ENCODE measurements at places on chromosomes 16 and 17. TPM values are rescaled to one million over a fixed set of nuclear protein-coding genes. Genes with fewer than 3 reads are reported as not detected.

DNA sequence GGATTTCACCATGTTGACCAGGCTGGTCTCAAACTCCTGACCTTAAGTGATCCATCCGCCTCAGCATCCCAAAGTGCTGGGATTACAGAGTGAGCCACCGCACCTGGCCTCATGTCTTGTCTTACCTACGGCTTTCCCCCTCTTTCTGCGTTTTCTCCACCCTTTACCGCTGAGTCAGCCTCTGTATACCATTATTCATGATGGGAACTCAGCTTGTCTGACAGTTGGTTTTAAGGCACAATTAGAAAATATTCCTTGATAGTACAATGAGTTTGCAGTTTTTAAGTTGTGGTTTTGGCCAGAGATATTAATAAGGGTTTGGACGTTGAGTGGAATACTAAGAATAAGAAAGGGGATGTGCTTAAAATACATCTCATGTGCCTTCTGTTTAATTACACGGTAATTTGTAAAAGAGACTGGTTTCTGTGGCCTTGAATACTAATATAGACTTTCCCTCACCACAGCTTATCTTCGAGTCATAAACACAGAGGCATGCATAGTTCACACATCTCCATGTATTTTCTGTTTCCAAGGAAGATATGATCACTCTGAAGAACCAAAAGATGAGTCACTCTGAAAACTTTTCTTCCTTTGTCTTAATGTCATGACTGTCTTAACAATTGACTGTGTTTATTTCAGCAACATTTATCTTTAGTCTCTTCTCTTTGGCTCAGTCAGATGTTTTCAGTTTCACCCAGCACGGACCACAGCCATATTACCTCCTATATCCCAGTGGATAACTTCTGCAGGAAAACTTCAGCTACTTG lies 54.4 kb downstream of the PITPNC1 start:
- no peak for DNase-seq

TRIM72 gene
- not detected for total RNA-seq

DNA sequence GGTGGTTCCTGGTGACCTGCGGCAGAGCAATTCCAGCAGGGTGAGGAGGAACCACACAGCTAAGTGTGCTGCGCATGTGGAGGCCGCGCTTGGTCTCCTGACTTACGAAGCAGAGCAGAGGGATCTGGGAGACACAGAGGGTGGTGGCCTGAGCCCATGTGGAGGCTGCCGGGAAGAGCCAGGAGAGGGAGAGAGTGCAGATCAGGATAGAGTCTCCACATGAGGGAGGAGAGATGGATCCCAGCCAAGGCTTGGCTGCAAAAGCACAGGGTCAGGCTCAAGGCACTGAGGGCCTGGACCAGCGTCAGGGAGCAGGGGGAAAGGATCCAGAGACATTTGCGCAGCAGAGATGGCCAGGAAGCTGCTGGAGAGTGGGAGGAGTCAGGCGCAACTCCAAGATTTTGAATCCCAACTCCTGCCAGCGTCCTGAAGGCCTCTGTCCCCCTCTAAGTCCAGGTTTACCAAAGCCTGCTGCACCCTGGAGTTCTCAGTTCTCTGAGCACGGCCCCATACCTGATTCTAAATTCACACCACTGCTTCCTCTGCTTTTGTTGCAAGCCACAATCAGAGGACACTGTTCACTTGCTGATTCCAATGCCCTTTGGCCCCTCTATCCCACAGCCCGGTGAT lies 11.3 kb upstream of the MLLT6 start:
- peak; percentile 97 for DNase-seq

- no peak for DNase-seq
These were observed 136.5 kb downstream of the FTO start for GRCh38 chr16:53840456-53840855.

DNA sequence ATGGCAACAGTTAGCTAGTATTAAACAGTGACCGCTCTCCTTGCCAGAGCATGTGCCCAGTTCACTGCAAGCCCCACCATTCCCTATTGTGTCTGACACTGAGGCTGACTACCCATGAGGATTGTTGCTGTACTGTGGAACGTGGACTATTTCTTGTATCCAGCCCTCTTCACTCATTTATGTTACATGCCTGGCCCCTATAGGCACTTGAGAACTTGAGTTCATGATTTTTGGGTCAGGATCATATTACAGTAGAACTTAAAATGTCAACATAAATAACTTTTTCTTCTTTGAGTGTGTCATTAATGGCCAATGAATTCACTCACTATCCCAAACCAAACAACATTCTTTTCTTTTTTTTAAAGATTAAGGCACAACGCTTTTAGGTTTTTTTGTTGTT lies 55.7 kb downstream of the LYRM1 start:
- no peak for DNase-seq

PDILT gene
- total RNA-seq: not detected

- DNase-seq: no peak
These were observed 61.9 kb downstream of the OMG start for GRCh38 chr17:31235110-31235509.

TMED6 gene
- not detected for total RNA-seq

DNA sequence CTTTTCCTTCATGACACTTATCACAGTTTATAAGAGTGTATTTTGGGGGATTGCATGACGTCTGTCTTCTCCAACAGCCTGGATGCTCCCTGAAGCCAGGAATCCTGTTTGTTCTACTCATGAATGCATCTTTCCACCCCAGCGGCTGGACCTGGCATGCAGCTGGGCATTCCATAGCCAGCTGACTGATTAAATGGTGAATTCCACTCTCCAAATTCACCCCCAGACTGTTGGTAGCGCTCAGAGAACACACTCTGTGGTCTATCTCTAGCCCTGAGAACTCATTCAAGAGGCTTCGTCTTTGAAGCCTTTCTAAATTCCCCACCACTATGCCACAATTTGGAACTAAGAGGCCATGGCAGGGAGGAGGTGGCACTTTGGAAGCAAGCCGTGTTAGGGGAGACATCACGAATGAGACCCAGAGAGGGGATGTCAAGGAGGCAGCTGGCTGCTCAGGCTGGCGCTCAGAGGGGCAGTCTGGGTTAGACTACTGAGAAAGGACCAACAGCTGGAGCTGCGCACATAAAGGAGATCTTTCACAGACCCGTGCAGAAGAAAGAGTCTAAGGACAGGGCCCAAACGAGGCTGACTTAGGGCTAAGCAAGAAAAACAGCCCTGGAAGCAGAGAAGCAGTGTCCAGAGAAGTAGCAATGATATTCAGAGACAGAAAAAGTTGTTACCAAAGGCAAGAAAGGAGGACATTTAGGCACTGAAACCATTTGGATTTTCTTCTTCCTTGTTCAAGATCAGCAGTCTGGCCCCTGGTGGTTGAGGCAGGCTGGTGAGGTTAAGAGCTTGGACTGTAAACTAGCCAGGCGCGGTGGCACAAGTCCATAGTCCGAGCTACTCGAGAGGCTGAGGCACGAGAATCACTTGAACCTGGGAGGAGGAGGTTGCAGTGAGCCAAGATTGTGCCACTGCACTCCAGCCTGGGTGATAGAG lies 42.4 kb upstream of the ZNF629 start:
- no peak for DNase-seq

GRCh38 chr16:12206098-12206748 lies 229.7 kb downstream of the SNX29 start:
- DNase-seq: no peak

ITGAX gene
- 0.71 TPM for total RNA-seq

- DNase-seq: no peak
These were observed 5.3 kb downstream of the CMTM4 start for GRCh38 chr16:66691234-66691633.

SLC13A2 gene
- not detected for total RNA-seq

GRCh38 chr16:23071196-23072083 lies 77.8 kb downstream of the USP31 start:
- DNase-seq: peak; percentile 86

DNA sequence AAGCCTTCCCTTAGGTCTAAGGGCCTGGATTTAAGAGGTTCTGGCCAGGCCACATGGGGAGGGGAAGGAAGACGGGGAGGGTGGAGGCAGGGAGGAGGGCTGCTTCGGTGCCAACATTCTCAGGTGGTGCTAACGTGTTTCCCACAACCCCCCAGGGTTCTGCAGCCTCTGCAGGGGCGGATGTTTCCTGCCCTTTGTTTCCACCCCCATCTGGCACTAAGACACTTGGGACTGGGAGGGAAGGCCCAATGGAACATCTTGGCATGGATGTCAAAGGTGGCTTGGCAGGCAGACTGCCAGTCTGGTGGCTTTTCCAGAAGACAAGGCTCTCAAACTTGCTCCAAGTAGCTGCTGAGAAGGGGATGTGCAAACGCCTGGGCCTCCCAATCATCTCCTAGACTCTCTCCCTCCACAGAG lies 12.7 kb downstream of the HIC1 start:
- no peak for DNase-seq

DNA sequence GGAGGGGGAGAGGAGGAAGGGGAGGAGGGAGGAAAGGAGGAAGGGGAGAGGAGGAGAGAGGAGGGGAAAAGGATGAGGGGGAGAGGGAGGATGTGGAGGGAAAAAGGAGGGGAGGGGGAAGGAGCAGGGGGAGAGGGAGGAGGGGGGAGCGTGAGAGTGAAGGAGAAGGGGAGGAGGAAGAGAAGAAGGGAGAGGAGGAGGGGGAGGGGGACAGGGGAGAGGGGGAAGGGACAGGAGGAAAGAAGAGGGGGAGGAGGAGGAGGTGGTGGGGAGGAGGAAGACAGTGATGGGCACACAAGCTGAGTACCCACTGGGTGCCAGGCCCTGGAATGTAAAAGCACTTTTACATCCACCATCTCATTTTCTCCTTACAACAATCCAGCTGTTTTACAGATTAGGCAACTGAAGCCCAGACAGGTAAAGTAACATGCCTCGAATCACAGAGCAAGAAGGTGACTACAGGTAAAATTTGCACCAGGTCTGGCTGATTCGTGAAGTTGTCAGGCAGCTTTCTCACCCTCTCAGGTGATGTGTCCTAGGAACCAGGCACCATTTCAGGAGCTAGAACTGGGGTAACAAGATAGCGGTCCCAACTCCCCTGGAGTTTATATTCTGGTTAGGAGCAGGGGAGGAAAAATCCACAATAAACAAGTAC lies 10.0 kb upstream of the LITAF start:
- DNase-seq: no peak

GRCh38 chr16:2507665-2508064 lies 6.1 kb upstream of the ATP6V0C start:
- no peak for DNase-seq

- DNase-seq: no peak
These were observed 59.2 kb downstream of the PLD6 start for GRCh38 chr17:17146786-17147406.

- DNase-seq: no peak
These were observed 3.3 kb upstream of the ZG16 start for GRCh38 chr16:29774730-29775129.

GRCh38 chr17:27038676-27039075 lies 255.2 kb upstream of the WSB1 start:
- no peak for DNase-seq

KRT34 gene
- not detected for total RNA-seq

FBXL16 gene
- 0.42 TPM for total RNA-seq

TBC1D3E gene
- total RNA-seq: not detected

DNA sequence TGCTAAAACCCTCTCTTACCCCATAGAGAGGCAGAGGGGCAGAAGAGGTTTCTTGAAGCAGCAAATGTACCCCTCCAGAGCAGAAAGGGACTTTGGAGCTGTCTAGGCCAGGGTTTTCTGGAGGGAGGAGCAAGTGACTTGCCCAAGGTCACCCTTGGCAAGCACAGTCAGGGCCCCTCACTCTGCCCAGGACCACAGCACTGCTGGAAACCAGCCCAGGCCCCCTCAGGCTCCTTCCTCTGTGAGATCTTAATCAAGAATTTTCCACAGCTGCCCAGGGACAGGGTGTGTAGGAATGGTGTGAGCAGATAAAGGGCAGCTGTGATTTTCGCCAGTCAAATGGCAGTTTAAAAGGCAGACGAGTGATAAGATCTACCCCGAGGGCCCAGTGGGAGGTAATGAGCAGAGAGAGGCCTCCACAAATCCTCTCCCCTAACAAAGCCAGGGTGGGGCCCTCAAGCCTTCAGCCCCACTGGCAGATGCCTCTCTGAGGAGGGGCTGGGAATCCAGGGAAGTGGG lies 3.9 kb upstream of the SLC12A3 start:
- no peak for DNase-seq

GRCh38 chr17:75147878-75148546 lies 6.3 kb downstream of the JPT1 start:
- no peak for DNase-seq

- DNase-seq: no peak
These were observed 8.0 kb downstream of the DLG4 start for GRCh38 chr17:7211491-7212273.

GRCh38 chr16:89944773-89945172 lies 3.8 kb upstream of the DEF8 start:
- no peak for DNase-seq

ABCA9 gene
- total RNA-seq: 25.3 TPM

DNA sequence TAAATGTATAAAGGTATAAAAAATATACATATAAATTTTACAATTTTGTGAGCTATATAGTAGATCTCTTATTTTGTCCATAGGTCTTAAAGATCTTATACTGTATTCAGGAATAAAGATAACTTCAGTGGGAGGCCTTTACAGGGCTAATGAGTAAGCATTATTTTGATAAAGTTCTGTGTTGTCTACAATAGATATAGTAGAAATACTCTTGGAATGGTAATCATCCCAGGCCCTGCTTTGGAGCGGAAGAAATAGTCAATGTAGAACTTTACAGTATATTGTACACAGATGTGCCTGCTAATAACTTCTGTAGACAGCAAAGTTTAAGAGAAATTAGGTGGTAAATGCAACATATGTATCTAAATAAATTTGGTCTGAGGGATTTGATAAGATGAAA lies 42.6 kb downstream of the TENT4B start:
- DNase-seq: no peak

- no peak for DNase-seq
These were observed 3.6 kb upstream of the CBX4 start for GRCh38 chr17:79842656-79843473.

DNA sequence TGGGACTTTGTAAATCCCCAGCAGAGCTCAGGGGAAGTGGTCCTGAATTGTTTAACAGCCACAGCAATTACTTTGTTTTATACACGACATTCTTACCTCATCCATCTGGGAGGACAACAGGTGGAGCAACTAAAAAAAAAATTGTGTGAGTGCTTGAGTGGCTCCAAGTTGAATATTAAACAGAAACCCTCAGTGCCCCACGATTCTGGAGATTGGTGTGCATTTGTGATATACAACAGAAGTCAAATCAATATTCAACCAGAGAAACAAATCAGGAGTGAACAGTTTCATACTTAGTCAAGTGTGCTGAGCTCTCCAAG lies 204.8 kb downstream of the HAPSTR1 start:
- no peak for DNase-seq

- DNase-seq: no peak
These were observed 256.0 kb upstream of the CACNG5 start for GRCh38 chr17:66578781-66579489.

DNA sequence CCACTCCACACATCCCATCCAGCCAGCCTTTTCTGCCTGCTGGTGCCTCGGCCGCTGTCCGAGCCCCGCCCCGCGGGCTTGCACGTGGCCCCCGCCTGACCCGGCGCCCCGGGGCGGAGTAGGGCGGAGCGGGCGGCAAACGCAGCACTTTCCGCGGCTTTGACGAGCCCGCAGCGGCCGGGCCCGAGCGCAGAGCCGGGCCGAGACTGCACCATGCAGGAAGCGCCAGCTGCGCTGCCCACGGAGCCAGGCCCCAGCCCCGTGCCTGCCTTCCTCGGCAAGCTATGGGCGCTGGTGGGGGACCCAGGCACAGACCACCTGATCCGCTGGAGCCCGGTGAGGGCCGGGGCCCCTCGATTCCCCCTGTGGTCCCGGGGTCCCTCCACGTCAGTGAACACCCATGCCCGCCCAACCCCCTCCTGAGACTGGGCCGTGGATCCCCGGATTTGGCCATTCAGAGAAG lies at the start of gene HSF4:
HSF4 (plus strand) TSS at position 147 of the 463 bp plus-strand sequence; CDS start at position 214, 67 bp downstream.
- no peak for DNase-seq

- DNase-seq: no peak
These were observed 49.4 kb downstream of the XPO6 start for GRCh38 chr16:28162326-28162877.

- DNase-seq: no peak
These were observed 18.5 kb downstream of the TOP2A start for GRCh38 chr17:40399185-40399584.
